Right cardiac atrium (tissue), 5 donors: ENCODE measurements at places on chromosomes 7 and 10. TPM values are rescaled to one million over a fixed set of nuclear protein-coding genes. Genes with fewer than 3 reads are reported as not detected.
A peak's percentile ranks its signal among the peaks of the same experiment; 100 is the strongest.

DNA sequence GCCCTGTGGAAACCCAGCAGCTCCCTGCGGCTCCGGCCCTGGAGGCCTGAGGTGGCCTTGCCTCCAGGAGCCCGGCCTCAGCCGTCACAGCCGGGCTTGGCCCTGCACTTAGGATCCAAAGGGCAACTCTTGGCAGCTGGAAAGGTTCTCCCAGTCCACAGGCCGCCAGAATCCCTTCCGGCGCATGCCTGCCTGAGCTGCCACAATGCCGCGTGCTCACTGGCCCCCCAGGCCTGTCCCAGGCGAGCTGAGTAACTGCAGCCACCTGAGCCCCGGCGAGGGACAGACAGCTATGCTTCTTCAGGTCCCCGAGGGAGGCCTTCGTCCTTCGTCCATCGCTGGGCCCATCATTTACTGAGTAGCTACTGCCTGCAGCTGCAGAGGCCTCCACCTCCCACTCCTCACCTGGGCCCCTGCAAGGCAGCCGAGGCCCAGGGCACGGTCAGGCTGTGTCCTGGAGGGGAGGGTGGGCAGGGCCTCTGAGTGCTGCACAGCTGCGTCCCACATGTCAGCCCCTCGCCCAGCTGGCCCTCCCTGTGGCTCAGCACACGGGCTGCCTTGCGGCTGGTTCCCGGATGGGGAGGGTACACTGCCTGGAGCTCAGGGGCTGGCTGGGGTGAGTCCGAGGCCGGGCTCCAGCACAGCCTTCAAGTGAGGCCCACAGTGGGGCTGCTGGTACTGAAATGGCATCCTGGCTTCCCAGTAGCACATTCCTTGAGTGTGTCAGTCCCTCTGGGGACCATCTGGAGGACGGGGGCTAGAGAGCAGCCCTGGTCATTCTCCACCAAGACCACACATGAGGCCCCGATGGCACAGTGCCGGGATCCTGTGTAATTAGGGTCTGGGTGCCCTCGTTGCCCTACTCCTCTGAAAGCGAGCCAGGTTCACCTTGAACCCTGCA is 172.5 kb downstream of the ELFN1 start:
- peak; percentile 57 for DNase-seq

Gene OR2A25
- total RNA-seq = not detected

GRCh38 chr7:23264916-23265458 is 18.4 kb downstream of the GPNMB start:
- no peak for DNase-seq

Gene MYL10
- total RNA-seq = not detected

Gene MBLAC1
- total RNA-seq = 4.1 TPM

- DNase-seq = no peak
These were observed 43.6 kb downstream of the NKX6-2 start for GRCh38 chr10:132742167-132742836.

DNA sequence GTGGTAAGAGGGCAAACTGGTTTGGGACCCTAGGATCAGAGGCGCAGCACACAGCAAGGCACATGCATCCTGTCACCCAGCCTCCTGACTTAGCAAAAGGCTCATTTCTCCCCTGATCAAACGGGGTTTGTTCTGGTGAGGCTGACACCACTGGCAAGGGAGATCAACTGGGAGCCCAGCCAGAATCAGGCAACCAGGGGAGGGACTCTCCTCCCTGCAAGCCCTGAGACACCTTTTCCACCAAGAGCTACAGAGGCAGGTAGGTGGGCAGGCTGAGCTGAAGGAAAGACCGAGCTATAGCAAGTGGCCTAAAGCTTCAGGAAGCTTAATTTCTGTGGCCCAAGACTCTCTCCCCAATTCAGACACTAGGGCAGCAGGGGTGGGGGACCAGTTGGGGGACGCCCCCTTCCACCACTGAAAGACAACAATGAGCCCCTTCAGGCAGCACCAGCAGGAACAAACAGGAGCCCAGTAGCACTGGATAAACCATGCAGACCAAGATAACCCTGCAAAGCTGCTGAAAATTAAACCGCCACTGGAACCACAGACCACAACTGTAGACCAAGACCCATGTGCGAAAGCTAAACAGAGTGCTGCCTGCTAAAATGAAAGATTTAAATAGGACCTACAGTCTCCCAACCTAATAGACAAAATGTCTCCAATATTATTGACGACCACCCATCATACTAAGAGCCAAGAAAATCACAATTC is 27.1 kb upstream of the SAR1A start:
- no peak for DNase-seq

DNA sequence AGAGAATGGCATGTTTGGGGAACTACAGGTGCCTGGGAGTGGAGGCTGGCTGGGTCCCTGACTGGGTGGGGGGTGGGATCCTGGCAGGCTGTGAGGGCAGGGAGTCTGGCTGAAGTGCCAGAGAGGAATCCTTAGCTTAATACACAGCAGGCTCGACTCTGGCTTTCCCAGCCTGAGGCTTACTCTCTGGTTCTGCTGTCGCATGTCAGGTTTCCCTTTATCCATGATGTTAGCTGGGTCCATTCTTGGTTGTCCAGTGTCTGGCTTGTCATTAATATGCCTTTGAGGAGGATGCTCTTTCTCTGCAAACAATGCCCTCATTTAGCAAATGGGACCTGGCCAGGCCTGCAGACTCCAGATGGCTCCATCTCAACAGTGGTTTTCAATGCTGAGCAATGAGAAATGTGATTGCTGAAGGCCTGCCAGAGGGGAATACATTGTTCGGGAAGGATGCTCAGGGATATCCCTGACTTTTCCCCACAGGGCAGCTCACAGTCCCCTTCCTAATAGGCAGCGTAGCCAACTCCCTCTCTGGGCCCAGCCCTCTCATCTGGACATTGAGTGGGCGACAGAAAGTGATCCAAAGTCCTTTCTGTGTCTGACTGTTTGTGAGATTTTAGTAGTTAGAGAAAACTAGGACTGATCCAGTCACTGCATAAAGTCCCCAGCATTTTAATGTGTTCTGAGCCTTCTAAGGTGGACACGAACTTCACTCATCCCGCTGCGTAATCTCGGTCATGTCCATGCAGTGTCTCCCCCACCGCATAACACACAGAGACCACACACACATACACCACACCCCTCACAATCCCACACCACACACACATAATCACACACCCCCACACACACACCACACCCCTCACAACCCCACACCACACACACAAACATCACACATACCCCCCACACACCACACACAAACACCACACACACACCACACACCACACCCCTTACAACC is 124.9 kb downstream of the ANLN start:
- no peak for DNase-seq

- DNase-seq = no peak
These were observed 38.2 kb upstream of the JAKMIP3 start for GRCh38 chr10:132027423-132027983.

Gene PBLD
- 2.9 TPM for total RNA-seq

GRCh38 chr7:78702770-78703169 is 750.7 kb downstream of the MAGI2 start:
- DNase-seq = no peak

Gene ZNRF2
- 6.9 TPM for total RNA-seq

GRCh38 chr7:20089431-20089830 is 127.8 kb downstream of the MACC1 start:
- DNase-seq = no peak

Gene C10orf53
- total RNA-seq = not detected
